ENCODE measurements at places on chromosomes 6 and 20.

- peak; percentile 81 for DNase-seq
These were observed 23.8 kb upstream of the BNIP5 start for GRCh38 chr6:36360241-36361054.

DNA sequence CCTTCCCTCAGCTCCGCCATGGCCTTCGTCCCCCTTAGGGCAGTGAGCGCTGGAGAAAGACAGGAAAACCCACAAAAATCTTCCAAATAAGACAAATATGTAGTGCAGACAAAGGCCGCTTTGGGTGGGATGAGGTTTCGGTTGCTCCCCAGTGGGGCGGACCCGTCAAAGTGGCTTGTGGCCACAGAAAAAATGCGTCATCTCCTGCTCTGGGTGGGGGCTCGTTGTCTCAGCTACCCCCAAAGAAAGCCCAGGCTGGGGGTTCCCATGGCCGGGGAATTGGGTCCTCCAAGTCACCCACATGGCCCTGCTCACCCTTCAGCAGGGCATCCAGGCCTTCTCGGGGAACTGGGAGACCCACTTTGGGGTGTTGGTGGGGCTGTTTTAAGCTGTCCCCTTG lies 21.9 kb upstream of the SCUBE3 start:
- no peak for DNase-seq

GRCh38 chr20:7924692-7925091 lies 15.6 kb downstream of the HAO1 start:
- no peak for DNase-seq

- DNase-seq: no peak
These were observed 34.1 kb downstream of the RAB44 start for GRCh38 chr6:36731622-36732310.

GRCh38 chr20:1463971-1464570 lies 2.6 kb downstream of the NSFL1C start:
- DNase-seq: no peak
